ENCODE measurements at places on chromosomes 13 and 19.
A peak's percentile ranks its signal among the peaks of the same experiment; 100 is the strongest.

- no peak for DNase-seq
These were observed 431.7 kb downstream of the SLITRK1 start for GRCh38 chr13:83450591-83450990.

GRCh38 chr19:54335979-54336892, 2.7 kb downstream of the LILRA4 start:
- DNase-seq, result no peak

DNA sequence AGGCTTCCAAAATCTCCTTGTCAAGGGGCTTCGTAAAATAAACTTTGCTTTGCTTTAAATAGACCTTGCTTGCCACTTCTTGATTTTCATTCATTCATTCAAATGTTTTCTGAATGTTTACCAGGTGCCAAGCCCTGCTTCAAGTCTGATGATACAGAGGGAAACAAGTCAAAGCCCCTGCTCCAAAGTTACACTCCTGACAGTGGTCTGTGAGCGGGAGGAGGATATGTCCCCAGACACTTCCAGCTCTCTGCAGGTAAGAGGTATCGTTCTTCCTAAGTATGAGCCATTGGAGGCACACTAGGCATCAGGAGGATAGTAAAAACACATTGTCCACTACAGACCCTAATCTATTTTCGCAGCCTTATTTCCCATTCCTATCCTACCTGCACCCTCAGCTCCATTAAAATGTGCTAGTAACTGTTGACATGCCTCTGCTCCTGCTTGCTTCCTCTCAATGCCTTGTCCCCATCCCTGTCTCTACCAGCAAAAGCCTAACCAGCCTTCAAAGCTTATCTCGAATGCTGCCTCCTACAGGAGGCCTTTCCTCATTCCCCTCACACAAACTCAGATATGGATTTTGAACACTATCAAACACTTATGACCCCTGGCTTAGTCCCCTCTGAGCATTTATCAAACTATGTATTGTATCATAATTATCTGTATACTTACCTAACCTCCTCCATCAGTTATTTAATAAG, 6.2 kb upstream of the WBP4 start:
- DNase-seq, result no peak

GRCh38 chr13:94617389-94618000, 15.8 kb downstream of the GPR180 start:
- peak; percentile 15 for DNase-seq

GRCh38 chr19:37813340-37813739, 34.0 kb upstream of the ZNF573 start:
- no peak for DNase-seq

DNA sequence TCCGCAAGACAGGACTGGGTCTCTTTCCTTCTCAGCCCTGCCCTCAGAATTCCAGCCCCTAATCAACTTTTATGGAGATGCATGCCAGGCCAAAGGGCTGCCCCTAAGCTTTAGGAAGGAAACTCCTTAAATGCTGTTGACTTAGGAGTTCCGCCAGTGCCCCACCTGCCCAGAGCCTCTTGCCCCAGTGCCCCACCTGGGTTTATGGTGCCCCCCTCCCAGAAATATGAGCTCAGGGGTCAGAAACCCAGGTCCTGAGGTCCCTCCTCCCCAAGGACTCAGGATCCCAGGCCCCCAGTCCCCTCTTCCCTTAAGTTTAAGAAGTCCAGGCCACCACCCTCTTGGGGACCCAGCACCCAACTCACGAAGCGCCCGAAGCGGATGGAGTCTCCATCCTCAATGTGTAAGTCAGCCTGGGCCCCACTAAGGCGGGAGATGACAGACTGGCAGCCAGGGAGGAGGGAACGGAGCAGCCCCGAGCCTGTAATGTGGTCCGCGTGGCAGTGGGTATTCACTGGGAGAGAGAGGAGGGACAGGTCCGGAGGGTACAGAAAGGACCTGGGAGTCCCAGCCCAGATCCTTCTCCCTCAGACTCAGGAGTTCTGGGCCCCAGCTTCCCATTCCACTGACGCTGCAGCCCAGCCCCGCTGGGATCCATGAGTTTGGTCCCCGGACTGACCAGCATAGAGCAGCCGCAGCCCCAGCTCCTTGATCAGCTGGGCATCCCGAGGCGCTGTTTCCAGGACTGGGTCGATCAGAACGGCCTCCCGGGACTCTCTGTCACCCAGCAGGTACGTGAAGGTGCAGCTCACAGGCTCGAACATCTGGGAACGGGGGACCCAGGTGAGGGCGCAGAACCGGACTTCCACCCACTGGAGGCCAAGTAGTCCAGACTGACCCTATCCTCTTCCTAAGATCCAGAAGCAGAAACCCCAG, 897 bp downstream of the ETHE1 start:
- no peak for DNase-seq

DNA sequence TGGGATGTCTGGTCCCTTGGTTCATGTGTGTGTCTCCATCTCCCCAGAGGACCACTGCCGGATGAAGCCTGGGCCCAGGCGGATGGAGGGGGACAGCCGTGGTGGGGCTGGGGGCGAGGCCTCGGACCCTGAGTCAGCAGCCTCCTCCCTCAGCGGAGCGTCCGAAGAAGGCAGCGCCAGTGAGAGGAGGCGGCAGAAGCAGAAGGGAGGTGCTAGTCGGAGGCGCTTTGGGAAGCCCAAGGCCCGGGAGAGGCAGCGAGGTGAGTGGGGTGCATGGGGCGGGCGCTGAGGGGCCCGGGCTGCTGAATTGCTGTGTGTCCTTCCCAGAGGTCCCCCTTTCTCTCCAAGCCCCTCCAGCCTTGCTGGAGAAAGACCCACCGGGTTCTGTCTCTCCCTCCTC, 3.2 kb downstream of the CCDC106 start:
- DNase-seq, result no peak

GRCh38 chr13:23752111-23753001, 136.8 kb downstream of the MIPEP start:
- DNase-seq, result no peak

- DNase-seq, result no peak
These were observed 46.0 kb downstream of the PDCD5 start for GRCh38 chr19:32626969-32627368.

- no peak for DNase-seq
These were observed at the start of gene CYP4F2 for GRCh38 chr19:15897738-15898276. CYP4F2 (minus strand) TSS chr19:15898074; CDS start chr19:15897611, 463 bp downstream.

- no peak for DNase-seq
These were observed 659 bp upstream of the PAFAH1B3 start for GRCh38 chr19:42303101-42303464.

DNA sequence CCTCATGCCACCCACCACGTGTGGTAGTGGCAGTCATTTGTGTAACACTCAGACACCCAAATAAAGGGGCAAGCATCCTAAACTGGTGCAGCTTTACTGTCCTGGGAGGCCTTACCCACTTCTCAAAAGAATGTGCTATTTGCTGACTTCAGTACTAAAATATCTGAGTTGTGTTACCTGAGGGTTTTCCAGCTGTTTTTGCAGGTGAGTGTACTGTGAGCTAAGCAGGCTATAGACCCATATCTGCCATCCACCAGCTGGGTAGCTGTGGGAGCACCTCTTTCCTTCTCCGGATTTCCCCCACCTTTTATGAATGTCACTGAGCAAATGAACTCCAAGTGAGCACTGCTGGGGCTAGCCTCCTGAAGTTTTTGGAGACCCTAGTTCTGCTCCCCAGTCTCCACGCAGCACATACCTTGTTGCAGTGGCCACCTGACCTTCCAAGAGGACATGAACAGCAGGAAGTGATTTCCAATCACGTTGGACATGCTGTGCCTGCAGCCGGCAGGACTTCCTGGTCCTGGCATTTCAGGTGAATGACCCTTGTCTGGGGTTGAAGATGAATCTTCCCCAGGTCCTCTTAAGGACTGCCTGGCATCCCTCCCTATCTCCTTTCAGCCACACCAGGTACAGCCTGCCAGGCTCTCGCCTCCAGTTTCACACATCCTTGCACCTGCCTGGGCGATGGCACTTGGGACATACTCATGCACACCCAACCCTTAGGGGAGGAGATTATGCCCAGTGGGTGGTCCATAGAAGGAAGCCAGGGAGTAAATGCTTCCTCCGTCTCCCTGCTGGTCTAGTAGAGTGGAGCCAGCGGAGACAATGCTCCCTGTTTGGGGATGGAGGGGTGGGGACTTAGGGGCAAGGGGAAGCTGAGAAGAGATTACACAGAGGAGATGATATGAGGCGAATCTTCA, 109.5 kb upstream of the SPATA13 start:
- no peak for DNase-seq

GRCh38 chr13:22325761-22326160, 654.9 kb downstream of the FGF9 start:
- DNase-seq, result no peak

DNA sequence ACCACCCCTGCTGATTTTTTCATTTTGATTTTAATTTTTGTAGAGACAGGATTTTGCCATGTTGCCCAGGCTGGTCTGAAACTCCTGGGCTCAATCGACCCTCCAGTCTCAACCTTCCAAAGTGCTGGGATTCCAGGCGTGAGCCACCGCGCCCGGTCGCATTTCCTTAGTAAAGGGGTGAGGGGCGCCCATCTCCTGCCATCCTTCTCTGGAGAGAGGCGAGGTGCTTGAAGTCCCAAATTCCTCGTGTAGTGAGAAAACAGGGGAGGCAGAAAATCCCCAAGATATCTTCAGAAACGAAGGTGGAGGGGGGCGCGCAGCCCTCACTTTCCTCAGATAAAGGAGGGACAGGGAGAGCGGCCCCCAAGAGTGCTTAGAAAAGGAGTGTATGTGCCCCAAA, 21.0 kb upstream of the GATAD2A start:
- DNase-seq, result no peak

All from NCI-H2171 (cell line).